ENCODE measurements at places on chromosomes 7 and 10.

DNA sequence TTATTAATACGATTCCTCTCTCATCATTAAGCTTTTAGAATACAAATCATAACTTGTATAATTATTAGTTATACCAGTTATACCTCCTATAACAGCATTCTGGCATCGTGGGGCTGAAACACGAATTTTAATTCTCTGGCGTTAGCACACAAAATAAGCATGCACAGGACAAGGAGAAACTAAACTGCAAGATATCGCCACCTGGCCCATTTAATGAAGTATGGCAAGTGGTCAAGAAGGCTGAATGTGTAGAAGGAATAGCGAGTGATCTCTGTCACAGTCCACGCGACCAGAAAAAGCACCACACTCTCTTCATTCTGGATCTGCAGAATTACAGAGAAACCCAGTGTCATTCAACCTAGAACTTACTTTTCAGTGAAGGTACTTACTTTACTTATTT is 18.1 kb downstream of the HACD1 start:
- no peak for ATAC-seq

- no peak for ATAC-seq
These were observed 89.8 kb upstream of the DDC start for GRCh38 chr7:50655020-50655419.

DNA sequence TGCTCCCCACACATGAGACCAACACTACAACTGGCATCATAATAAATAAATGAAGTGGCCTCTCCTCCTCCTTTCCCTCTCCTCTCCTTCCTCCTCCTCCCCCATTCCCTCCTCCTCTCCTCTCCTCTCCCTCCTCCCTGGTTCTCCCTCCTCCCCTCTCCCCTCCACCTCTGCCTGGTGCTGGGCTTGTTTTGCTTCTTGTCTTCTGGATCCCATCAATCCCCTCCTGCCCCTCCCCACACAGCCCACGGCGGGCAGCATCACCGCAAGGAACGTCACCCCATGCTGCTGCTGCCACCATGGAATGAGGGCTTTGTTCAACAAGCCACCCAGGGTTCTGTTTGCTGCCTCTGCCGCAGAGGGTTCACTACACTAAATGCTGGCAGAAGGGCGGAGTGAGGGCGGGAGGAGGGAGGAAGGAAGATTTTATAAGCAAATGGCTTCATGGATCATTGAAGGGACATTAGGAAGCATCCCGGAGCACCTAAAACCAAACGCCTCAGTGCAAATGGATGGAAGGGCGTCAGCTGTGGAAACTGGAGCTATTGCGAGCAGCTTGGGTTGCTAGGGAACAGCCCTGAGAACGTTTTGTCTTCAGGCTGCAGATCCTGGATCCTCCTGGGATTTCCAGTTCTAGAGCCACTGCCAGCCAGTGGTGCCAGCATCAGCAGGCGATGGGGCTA is 379.7 kb upstream of the ZMIZ1 start:
- no peak for ATAC-seq

- no peak for ATAC-seq
These were observed 21.4 kb downstream of the POT1 start for GRCh38 chr7:124908259-124908658.

- no peak for ATAC-seq
These were observed 2.0 kb upstream of the GDF10 start for GRCh38 chr10:47297866-47298540.

GRCh38 chr7:66557214-66558200 is 71.2 kb upstream of the KCTD7 start:
- ATAC-seq: peak; percentile 73

GRCh38 chr10:51389415-51390321 is 309.7 kb downstream of the CSTF2T start:
- peak; percentile 71 for ATAC-seq

DNA sequence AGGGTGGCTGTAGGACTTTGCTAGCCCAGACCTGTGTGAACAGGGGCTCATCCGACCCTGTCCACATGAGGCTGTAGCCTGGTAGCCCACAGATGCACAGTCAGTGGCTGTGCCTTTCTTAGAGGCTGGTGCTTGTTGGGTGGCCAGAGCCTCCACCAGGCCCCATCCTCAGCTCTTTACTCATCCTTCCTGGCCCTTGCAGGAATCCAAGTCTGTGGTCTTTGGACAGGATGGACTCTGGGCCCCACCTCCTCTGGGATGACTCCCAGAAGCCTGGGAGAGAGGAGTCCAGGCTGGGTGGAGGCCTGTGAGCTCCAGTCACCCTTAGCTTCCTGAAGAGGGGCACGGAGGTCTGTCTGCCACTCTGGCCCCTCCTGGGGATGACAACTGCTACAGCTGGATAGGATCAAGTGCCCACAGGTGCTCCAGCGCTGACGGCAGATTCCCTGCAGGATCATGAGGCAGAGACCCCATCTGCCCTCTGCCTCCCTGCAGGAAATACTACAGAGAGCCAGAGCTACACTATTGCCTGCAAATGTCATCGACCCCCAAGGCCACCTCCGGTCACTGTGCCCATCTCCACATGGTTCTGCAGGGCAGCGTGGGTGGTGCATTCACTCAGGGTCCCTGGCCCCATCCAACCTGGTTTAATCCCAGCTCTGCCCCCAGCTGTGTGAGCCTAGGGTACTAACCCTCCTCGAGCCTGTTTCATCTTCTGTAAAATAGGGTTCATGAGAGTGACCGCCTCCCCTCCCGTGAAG is 114.5 kb downstream of the PTPN20 start:
- ATAC-seq: no peak

DNA sequence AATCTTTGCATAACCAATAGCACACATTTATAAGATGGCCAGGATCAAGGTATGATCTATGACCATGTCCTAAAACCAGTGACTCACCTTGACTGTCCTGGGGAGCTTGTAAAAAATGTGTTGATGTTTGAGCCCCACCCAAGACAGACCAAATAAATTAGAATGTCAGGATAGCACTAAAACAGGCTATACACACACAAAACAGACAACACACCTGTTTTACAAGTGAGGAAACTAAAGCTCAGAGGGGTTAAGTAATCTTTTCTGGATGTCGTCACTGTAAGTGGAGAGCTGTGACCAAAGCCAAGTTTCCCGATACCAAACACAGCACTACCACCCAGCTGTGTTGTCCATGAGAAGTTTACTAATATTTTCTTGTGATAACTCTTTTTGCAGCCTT is 84.5 kb downstream of the AVL9 start:
- ATAC-seq: no peak

GRCh38 chr7:25359471-25360059 is 131.3 kb upstream of the NPVF start:
- no peak for ATAC-seq

- ATAC-seq: peak; percentile 47
These were observed 19.4 kb upstream of the PDCD4 start for GRCh38 chr10:110852255-110852896.
